Activated CD8-positive, alpha-beta memory T cell treated with anti-CD3 and anti-CD28 coated beads for 48 hours (primary cell): ENCODE measurements at places on chromosomes 5 and 9.

DNA sequence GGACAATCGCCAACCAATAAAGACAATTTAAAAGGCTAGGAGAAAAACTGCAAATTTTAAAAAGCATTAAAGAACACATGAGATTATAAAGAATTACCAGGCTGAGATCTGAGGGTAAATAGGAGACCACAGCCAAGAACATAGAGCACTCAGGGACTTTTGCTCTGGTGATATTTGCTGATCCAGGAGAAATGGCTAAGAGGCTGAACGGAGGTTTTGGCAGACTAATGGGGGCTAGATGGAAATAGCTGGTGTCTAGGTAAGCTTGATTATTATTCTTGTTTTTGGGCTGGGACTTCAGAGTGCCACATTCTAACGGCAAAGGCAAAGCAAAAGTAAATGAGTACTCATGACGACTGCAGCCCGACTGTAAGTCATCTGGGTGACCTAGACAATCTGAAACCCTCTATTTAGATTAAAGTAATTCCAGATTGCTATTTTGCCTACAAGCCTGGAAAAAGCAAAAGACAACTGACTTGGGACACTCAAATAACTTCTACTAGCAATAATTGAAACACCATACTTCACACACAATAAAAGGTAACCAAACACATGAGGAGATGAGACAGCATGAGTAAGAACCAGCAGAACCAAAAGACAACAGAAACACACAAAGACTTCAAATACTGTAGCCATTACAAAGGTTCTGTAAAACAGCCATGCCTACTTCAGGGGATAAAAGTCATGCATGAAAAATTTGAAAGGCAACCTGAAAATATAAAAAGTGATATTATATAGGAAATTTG lies 68.8 kb downstream of the JAKMIP2 start:
- no peak for DNase-seq

GRCh38 chr5:180035206-180035931 lies 36.2 kb downstream of the RNF130 start:
- no peak for DNase-seq

DNA sequence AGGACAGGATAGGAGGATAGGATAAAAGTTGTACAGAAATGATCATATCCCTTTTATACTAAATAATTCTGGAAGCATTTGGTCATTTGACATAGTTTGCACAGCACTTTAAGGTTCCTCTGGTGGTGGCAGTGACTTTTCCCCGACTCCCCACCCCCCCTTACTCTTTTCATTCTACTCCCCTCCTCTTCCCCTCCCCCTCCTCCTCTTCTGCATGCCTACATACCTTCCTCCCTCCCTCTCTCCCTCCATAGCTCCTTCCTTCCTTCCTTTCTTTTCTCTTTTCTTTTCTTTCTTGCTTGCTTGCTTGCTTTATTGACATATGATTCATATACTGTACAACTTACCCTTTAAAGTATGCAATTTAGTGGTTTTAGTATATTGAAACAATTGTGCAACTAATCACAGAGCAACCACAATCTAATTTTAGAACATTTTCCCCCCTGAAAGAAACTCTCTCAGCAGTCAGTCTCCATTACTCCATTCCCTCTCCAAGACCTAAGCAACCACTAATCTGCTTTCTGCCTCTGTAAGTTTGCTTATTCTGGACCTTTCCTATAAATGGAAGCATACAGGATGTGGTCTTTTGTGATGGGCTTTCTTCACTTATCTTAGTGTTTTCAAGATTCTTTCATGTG lies 159.0 kb downstream of the HACD4 start:
- DNase-seq, result no peak

GRCh38 chr5:57007344-57007743 lies 55.4 kb upstream of the MIER3 start:
- DNase-seq, result no peak

- no peak for DNase-seq
Measured at GRCh38 chr5:178989311-178989710, 5.8 kb downstream of the GRM6 start.

DNA sequence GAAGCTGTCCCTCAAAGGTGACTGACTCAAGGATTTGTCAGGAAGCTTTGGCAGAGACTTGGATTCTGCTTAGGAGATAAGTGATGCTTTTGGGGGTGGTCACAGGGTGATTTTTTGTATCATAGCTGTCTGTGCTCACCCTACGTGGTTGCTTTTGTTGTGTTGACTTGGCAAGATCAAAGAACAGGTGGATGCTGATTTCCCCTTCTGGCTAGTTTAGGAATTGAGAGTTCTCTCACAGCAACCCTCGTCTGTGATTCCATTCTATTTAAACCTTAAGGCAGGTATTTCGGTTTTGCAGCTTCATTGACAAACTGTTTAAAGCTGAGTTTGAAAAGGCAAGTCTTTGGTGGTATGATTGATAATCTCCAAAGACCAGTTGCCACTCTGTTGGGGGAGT lies 27.2 kb downstream of the ARHGAP26 start:
- no peak for DNase-seq

GRCh38 chr9:14366076-14366475 lies 52.1 kb upstream of the NFIB start:
- no peak for DNase-seq

GRCh38 chr5:111278858-111279504 lies 54.8 kb downstream of the CAMK4 start:
- peak; percentile 85 for DNase-seq
